Pancreas (tissue), 10 donors: ENCODE measurements at places on chromosomes 13 and 19.
A peak's percentile ranks its signal among the peaks of the same experiment; 100 is the strongest.

- no peak for DNase-seq
These were observed 25.0 kb upstream of the NCCRP1 start for GRCh38 chr19:39171479-39172465.

DNA sequence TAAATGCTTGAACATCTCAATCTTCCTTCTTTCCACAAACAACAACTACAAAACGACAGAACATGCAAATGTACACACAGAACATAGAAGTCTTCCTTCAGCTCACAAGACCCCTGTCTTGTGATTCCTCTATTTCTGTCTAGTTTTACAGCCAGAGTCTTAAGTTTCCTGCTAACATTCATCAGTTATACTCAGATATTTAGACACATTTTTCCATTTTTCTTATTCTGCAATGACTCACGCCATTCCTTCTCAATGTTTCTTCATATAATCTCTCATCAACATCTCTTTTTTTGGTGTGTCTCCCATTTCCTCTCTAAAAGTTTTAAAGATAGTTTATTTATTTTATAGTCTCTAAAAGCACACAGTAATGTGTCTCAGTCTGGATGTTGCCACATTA, 1872.9 kb upstream of the PCDH20 start:
- DNase-seq = no peak

GRCh38 chr19:13920940-13921747, 15.1 kb downstream of the CC2D1A start:
- no peak for DNase-seq

DNA sequence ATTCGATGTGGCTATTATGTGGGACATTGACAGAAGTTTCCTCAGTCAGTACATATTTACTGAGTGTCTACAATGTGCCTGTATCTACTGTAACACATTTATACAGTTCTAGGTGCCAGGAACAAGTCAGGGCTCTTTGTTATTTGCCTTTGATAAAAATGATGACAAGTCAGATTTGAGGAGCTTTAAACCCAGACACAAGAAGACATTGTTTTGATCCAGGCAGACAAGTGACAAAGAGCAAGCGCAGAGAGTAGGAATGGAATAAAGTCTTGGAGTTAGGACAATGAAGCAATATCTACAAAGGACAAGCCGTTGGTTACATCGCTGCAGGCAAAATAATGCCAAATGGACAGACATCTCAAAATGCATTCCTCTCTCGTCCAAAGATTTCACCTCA, 70.1 kb downstream of the ITGBL1 start:
- DNase-seq = no peak

GRCh38 chr19:18520848-18521691, 800 bp downstream of the ELL start:
- DNase-seq = peak; percentile 58

- DNase-seq = no peak
These were observed 9.7 kb downstream of the CLN5 start for GRCh38 chr13:77001540-77001939.

DNA sequence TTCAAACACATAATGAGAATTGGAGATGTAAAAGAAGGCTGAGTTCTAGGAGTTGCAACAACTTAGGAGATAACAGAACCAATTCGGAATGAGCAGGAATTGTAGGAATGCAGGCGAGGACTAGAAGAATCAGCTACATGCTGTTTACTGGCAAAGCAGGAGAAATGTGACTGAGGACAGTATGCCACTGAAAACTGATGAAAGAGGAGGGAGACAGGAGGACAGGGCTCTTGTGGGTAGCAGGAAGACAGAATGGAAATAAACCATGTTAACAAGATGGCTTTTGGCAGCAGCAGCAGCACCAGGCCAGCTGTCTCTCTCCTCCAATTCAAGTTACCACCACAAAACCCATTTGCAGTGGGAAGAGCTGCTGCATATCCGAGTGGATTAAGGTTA, 91.0 kb upstream of the SLC15A1 start:
- DNase-seq = no peak

DNA sequence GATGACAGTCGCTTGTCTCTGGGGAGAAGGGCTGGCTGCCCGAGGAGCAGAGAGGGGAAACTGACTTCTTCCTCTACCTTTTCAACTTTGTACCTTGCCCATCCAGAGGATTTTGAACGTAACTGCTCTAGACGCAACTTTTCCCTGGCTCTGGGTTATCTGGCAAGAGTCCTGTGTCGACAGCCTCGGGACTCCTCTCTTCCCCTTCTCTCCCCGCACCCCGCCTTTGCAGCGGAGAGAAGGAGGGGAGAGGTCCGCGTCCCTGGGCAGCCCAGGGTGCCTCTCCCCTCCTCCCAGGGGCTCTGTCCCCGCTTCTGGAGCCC, 574 bp downstream of the SH3GL1 start:
- DNase-seq = no peak

- DNase-seq = no peak
These were observed 6.0 kb downstream of the CKAP2 start for GRCh38 chr13:52461265-52461664.

GRCh38 chr19:51141181-51141580, 920 bp upstream of the SIGLEC7 start:
- no peak for DNase-seq

DNA sequence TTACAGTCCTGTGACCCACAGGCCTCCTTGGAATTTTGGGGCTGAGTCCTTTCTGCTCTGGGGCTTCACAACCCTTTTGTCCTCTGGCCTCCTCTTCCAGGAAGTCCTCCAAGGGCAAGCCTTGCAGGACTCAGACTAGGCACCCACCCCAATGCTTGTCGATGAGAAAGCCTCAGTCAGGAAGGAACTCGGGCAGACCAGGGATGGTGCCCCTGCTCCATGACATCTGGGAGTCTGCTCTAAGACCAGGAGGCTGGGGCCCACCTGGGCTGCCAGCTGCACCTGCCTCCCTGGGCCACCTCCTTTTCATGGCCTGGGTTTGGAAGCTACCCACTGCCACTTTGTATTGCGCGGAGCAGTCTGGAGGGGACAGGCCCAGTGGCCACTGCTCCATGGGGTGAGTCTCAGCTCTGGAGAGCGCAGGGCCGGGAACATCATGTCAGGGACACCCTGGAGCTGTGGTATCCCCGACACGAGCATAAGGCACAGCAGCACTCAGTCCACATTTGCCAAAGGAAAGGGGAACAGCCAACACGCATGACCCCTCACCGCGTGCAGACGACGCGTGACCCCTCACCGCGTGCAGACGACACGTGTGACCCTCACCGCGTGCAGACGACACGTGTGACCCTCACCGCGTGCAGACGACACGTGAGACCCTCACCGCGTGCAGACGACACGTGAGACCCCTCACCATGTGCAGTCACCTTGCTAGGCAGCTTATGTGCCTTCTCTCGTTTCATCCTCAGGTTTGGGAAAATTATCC, 10.8 kb downstream of the C2CD4C start:
- peak; percentile 5 for DNase-seq

- peak; percentile 86 for DNase-seq
These were observed 15.2 kb upstream of the PAK4 start for GRCh38 chr19:39110263-39110967.

- no peak for DNase-seq
These were observed 4.1 kb downstream of the HMG20B start for GRCh38 chr19:3576696-3577443.

DNA sequence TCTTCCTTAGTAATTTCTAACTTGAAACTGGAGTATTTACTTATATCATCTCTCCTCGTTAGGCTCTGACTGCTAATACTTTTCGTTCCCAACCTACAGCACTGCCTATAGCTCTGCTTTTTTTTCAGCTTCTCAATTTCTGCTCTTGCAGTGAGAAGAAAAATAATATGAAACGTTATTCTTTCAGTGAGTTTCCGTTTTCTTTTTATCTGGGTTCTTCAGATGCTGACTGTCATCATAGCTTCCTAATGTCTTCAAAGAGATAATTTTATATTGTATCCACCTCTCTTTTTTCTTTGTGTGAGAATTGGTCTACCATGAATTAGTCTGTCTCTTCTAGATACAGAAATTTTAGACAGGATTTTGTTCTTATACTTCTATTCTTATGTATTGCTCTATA, 454.9 kb downstream of the LMO7 start:
- no peak for DNase-seq

DNA sequence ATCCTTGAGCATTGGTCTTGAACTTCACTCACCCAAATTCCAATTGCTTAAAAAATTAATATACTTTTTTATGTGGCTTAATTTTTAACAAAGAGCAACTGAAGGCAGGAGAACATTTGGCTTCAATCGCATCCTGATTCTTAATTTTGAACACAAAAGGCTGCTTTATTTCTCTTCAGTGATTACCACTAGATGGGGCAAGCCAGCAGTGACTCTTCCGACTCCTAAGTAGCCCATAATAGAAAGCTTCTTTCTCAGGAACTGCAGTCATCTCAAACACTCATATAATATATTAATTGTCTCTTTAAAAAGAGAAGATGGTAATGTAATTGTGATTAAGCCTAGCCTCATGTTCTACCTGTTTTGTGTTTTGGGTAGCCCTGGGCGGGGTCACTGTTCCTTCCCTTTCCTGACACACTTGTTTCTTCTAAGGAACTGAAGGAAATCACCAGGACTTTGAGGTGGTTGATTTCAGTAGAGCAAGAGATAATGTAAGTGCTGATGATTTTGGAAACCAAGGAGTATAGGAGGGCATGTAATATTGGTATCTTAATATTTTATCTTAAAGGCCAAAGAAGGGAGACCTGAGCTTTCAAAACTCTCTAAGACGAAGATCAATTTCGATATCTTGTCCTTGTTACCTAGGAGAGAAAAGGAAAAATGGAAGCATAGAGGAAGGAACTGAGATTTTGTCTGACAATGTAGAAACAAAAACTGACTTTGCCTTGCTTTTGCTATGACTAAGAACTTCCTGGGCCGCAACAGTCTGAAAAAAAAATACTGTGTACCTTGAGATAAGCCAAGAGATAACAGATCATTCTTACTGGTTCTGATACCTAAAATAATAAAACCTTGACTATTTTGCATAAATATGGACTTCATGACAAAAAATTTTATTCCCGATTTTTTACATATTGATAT, 73.1 kb downstream of the TNFSF13B start:
- DNase-seq = no peak

GRCh38 chr13:110524541-110525257, 36.8 kb downstream of the RAB20 start:
- DNase-seq = peak; percentile 66

GRCh38 chr13:84136582-84136981, 254.3 kb upstream of the SLITRK1 start:
- no peak for DNase-seq

DNA sequence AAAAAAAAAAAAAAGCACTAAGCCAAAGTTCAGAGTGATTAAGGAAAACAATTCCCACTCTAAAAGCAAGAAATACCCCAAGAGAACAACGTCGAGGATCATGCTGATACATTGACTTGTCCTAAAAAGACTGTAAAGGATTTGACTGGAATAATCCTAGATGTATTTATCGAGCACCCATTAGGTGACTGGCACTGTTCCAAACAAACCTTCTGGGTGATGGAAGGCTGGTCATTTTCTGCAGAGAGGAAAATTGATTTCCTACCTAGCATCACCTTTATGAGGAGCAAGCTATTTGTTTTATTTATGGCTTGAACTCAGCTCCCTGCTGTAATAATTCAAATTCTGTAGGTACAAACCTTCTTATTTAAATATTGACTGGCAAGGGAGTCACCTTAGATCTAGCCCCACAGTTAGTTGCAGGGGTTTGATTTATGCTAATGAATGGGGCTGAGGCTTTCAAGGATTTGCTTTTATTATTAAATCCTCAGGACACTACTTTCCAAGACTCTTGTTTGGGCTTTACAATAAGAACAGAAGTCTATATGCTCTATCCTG, 471.0 kb downstream of the OLFM4 start:
- DNase-seq = no peak

DNA sequence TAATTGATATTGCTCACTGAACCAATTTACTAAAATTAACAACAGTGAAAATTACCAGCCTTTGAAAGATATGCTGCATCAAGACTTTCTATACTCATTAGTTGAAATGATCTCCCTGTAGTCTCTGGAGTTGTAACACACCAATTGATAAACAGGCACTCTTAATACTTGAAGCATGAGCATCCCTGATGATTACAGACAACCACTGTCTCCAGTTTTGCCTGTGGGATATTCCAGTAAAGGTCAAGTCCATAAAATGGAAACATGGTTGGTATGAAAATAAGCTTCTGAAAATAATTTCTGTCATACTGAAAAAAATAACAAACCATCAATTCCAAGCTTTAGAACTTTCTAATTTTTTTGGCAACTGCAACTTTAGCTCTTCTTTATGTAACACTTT, 405.8 kb downstream of the SPRY2 start:
- no peak for DNase-seq

DNA sequence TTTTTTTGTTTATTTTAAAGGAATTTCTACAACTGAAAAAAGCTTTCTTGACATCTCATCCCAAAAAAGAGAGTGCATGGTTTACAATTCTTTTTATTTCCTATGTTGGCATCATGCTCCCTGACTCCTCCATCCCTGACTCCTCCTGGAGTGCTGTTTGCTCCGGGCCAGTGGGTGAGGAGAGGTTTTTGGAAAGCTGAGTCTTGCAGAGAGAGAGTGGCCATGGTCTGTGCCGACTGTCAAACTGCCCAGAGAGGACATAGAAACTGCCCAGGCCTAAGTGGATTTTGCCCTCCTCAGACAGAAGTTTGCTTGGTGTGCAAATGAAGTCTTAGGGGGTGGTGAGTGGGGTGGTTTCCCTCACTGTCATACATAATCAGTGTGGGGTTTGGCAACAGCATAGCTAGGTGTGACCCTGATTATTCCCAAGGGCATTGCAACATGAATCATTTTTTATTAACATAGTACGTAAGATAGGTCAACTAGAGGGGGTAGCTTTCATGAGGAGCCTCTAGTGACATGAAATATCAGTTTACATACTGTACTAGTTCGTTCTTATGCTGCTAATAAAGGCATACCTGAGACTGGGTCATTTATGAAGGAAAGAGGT, 179.8 kb upstream of the UBL3 start:
- no peak for DNase-seq

- no peak for DNase-seq
These were observed 93.9 kb downstream of the STARD13 start for GRCh38 chr13:33191425-33192210.

- DNase-seq = no peak
These were observed 106.4 kb downstream of the ZNF486 start for GRCh38 chr19:20273376-20273775.

DNA sequence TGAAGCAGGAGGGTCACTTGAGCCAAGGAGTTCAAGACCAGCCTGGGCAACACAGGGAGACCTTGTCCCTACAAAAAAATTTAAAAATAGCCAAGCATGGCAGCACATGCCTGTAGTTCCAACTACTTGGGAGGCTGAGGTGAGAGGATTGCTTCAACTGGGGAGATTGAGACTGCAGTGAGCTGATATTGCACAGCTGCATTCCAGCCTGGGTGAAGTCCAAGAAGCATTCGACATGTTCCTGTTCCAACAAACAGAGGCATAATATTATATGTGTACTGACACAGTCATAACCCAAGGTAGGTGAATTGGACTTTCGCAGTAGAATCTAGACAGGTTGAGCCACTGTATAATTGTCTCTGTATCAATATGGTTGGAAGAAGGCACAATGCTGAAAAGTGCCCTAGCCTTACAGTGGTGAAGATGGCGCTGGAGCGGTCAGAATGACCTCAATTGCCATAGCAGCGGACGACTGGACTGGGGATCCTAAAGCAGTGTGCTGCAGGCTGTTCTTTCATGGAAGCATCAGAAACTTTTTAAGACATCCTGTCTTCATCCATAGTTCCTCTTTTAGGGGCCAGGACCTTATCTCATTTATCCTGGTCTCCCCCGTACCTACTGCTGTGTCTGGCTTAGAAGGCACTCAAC, 112.0 kb upstream of the CLDN10 start:
- DNase-seq = no peak
